ENCODE measurements at places on chromosomes 5 and 9.

DNA sequence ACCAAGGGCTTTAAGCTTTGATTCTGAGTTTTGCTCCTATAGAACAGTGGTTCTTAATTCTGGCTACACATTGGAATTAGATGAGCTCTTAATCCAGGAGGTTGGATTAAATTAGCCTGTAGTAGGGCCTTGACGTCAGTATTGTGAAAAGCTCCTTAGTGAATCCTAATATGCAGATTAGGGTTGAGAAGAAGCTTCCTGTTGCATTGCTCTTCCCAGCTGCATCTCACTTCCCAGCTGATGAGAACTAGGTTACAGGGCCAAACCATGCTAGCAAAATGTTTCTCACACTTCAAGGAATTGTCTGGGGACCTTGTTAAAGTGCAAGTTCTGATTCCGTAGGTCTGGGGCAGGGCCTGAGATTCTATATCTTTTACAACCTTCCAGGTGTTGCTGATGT is 300.0 kb downstream of the ZSWIM6 start:
- DNase-seq, result no peak

GRCh38 chr5:30581198-30581935 is 612.1 kb upstream of the CDH6 start:
- DNase-seq, result no peak

- peak; percentile 76 for DNase-seq
Measured at GRCh38 chr9:120366644-120367019, 213.3 kb downstream of the CDK5RAP2 start.

DNA sequence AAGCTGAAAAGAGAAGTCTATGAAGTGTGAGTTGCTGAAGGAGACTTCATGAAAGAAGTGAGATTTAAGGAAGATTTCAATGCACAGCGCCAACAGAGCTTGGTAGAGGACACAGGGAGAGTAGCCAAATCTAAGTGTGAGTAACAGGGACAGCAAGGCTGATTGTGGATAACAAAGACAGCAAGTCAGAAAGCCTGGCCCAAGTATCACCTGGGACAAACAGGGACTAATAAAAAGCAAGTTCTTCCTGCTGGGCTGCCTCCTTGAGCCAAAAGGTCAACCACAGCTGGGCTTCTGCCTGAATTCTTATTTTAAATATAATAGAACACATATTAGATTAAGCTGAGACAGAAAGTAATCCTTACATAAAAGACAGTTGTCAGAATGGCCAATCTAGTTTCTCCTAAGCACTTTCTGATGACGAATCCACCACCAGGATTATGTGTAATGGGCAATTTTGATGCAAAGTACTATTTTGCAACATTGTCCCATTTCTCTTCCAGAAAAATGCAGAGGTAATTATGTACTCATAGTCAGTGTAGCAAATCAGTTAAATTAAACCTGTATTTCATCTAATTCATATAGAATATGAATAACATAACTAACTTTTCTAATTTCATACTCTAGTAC is 73.8 kb downstream of the MAPKAP1 start:
- no peak for DNase-seq

GRCh38 chr5:123439709-123440108 is 16.5 kb upstream of the CEP120 start:
- peak; percentile 13 for DNase-seq

GRCh38 chr5:176155922-176156359 is 82.3 kb upstream of the SIMC1 start:
- DNase-seq, result no peak

- DNase-seq, result no peak
Measured at GRCh38 chr9:97845130-97845529, 7.9 kb upstream of the FOXE1 start.

- DNase-seq, result no peak
Measured at GRCh38 chr5:6450319-6450833, 1.7 kb downstream of the UBE2QL1 start.

- DNase-seq, result no peak
Measured at GRCh38 chr5:95220381-95220780, 64.5 kb downstream of the MCTP1 start.

All from GM04504 (cell line).